T1000 (cell line): ENCODE measurements at places on chromosomes 4 and X.
A peak's percentile ranks its signal among the peaks of the same experiment; 100 is the strongest.

- DNase-seq = no peak
Measured at GRCh38 chr4:85298037-85298436, 176.9 kb upstream of the ARHGAP24 start.

DNA sequence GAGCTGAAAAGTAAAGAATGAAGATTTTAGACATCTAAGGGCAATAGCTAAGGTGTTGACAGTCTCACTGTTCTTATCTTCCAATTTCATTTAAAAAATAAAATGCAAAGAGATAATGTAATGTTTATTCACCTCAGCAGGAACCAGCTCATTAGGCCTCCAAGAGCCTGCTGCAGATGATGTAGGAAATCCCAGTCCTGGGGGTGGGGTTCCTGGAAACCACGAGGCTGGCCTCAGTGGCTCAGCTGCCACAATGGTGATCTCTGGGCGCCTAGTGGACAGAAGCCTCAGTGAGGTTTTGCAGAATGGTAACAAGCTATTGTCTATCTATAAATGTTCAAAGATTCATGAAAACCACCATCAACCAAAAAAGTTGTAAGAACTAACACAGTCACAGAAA lies 77.3 kb downstream of the RPS3A start:
- DNase-seq = no peak

DNA sequence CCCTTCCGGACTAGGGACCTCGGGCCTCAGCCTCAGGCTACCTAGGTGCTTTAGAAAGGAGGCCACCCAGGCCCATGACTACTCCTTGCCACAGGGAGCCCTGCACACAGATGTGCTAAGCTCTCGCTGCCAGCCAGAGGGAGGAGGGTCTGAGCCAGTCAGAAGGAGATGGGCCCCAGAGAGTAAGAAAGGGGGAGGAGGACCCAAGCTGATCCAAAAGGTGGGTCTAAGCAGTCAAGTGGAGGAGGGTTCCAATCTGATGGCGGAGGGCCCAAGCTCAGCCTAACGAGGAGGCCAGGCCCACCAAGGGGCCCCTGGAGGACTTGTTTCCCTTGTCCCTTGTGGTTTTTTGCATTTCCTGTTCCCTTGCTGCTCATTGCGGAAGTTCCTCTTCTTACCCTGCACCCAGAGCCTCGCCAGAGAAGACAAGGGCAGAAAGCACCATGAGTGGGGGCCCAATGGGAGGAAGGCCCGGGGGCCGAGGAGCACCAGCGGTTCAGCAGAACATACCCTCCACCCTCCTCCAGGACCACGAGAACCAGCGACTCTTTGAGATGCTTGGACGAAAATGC lies at the start of gene WAS:
WAS (plus strand) TSS at position 389 of the 572 bp plus-strand sequence; CDS start at position 444, 55 bp downstream.
- DNase-seq = no peak

DNA sequence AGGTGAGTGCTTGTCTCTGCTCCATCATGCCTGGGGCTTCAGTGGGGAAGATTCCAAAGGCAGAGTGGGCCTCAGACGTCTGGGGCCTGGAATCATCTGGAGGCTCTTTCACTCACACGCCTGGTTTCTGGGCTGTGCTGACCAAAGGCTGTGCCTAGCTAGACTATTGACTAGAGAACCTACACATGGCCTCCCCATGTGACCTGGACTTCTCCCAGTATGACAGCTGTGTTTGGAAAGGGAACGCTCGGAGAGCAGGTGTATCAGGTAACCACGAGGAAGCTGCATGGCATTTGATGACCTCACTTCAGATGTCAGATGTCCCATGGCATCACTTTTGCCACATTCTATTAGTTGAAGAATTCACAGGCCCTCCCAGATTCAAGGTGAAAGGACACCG lies 51.0 kb downstream of the ADGRL3 start:
- no peak for DNase-seq

DNA sequence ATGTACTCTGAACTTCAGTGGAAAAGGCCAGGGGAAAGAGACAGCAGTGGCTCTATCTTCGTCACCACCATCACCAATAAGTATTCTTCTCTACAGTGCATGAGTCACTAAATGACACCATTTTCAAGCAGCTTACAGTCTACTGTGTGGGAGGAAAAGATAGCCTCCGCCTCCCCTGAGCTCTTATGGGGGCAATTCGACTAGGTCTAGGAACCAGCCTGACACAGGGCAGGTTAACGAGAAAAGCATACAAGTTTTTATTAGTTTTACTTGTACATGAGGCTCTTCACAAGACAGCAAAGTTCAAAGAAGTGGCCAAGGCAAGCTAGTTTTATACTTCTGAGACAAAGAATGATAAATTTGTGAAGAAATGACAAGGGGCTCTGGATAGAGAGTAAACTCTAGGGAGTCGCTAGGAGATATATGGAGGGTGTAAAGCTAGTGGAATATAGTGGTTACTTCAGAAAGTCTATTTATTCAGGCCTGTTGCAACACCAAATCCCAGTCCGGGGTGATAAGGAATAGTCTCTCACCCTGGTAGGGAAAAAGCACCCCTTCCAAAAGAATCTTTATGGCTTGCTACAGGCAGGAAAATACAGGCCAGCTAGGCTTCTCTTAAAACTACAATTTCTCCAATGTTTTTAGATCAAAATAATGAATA lies 49.7 kb downstream of the SCD5 start:
- DNase-seq = no peak

DNA sequence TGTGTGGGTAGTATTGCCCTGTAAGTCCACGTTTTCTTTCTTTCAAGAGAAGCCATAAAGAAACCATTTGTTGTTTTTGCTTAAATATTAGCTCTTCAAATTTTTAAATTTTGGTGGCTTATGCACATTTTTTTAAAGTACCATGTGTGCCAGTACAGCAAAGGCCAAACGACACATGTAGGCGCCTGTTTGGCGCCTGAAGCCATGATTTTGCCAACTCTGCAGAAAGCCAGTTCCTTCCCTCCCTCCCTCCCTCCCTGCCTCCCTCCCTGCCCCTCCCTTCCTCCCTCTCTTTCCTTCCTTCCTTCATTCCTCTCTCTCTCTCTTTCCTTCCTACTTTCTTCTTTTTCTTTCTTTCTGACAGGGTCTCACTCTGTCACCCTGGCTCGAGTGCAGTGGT lies 65.9 kb upstream of the LIMCH1 start:
- no peak for DNase-seq

- no peak for DNase-seq
Measured at GRCh38 chrX:42943051-42943974, 165.3 kb upstream of the PPP1R2C start.

- DNase-seq = no peak
Measured at GRCh38 chr4:153112041-153112441, 92.2 kb upstream of the TRIM2 start.

DNA sequence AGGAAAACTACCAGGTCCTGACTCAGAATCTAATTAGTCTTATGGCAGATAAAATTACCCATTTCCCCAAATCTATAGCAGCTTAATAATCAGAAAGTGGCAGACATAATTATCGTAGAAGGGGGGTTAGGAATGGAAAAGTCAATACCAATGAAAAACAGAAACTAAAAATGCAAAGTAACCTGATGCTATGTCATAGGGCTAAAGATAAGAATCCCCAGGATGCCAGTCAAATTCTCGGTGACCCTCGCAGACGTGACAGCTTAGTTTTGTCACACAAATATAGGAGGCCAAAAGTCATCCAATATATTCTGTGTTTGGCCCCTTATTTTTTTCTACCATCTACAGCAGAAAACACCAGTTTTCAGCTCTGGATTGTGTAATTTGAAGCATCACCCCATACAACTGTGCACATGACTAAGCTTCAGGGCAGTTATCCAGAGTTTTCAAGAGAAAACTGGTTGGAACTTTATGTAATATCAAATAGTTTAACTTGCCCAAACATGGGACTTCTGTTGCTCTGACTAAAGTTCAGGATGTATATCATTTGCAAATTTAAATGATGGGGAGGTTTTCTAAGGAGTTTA lies 30.9 kb downstream of the RASSF6 start:
- no peak for DNase-seq

- no peak for DNase-seq
Measured at GRCh38 chr4:101262683-101263082, 84.6 kb downstream of the PPP3CA start.

DNA sequence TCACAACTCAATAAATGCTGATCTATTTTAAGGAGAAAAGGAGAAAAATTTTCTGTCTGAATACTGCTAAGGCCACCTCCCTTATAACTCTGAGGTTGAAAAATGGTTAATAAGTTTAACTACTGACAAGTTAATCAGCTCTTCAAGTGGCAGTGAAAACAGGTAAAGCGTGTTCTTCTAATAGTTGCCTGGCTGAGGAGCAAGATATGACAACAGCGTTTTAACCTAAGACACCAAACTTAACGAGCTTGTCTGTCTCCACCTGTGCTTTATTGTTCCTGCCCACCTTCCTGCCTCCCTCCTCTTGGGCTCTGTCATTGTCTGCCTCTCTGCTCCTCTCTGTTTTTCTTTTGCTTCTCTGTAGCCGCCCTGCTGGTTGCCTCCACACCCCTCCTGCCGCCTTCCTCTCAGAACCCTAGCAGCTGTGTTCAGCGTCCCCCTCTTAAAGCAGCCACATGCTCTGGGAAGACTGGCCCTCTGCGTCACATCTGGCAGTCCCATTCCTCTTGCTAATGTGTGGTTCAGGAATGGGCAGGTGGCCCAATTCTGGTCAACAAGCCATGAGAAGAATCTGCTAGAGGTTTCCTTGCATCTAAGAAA lies 4.3 kb upstream of the TSPAN5 start:
- no peak for DNase-seq

- DNase-seq = no peak
Measured at GRCh38 chrX:83145876-83146275, 362.2 kb upstream of the POU3F4 start.

GRCh38 chrX:3191796-3192195 lies 150.5 kb downstream of the ARSF start:
- no peak for DNase-seq

DNA sequence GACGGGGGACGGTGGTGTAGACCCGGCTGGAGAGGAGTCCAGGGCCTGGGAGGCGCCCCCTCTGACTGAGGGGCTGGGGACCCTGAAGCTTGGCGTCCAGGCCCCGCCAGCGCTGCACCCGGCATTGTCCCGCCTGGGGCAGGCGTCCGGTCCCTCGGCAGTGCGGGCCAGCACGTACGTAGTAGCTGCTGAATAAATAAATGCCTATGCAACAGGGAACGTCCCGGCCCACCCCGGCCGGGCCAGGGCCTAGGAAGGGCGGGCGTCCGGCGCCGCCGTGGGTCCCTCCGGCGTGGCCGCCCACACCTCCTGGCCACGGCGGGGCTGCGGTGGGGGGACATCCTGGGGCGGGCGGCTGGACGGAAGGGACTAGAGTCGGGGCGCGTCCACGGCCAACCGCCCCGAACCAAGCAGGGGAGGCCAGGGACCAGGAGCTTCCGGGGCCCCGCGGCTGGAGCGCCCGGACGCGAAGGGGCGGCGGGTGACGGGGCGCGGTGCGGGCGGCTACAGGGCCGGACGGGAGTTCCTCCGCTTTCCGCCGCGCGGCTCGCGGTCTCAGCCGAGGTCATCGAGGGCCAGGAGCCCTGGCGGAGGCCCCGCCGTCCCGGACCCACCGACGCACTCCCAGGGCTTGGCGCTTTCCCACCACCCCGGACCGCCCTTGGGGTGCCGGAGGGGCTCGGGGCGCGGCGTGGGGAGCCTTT lies 886 bp upstream of the WWC2 start:
- DNase-seq = peak; percentile 65

DNA sequence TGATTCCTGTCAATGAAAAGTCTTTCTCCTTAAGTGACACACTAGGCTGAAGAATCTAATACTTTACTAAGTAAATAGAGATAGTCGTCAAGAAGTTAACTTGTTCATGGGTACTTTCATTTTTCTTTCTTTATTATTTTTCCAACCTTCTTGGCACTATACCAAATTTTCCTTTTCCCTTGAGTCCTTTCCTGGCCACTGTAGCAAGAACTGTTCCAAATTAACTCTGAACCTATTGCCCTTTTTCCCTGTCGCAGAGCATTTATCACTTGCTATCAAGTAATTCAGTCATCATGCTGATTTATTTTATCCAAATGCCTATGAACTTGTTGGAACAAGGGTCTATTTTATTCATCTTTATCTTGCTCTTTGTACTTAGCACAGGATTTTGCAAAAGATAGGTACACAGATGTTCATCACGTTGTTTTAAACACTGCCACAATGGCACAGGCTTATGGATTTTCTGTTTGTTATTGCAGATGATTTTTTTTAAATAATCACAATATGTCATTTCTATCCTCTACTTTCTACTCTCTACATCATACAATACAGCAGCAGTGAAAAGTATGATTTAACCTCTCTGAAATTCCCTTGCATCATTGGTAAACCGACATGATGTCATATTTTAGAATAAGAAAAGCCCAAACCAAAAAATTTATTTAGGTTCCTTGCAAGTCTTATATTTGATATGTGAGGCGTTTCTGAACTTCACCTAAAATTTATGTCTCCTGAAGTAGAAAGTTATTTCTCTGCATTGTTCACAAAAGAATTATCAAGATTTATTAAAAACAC lies 2352.3 kb downstream of the PCDH7 start:
- DNase-seq = no peak

GRCh38 chr4:144967161-144967560 lies 130.8 kb downstream of the ANAPC10 start:
- DNase-seq = no peak
